ENCODE measurements at places on chromosomes 7 and 10.

GRCh38 chr7:15463801-15464666 is 97.8 kb downstream of the AGMO start:
- DNase-seq = no peak

DNA sequence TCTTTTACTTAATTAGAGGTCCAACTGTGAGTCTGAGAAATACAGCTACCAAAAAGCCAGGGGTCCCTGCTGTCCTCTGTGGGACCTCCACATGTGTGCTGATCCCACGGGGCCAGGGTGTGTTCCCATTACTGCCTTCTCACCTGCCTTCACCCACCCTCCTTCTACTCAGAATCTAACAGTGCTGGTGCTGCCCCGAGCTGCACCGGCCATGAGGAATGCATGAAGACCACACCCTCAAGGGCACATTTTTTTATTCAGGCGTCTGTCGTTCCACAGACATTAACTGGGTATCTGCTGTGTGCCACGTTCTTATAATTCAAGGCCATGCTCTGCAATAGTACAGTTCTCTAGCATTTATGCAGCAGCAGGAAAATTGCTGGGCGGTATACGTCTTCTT is 188.5 kb upstream of the PFKP start:
- DNase-seq = no peak

- no peak for DNase-seq
Observed at GRCh38 chr7:28405662-28406061, 6.7 kb upstream of the CREB5 start.

DNA sequence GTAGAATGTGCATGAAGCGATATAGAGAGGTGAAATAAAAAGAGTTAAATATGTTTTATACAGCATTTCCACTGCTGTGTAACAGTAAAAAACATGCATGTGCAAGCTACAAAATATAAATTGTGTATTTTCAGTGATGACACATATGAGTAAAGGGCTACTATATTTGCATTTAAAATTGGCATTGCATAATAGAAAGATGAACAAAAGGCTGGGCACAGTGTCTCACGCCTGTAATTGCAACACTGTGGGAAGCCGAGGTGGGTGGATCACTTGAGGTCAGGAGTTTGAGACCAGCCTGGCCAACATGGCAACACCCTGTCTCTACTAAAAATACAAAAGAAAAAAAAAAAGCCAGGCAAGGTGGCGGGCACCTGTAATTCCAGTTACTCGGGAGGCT is 79.8 kb upstream of the CCDC71L start:
- no peak for DNase-seq

DNA sequence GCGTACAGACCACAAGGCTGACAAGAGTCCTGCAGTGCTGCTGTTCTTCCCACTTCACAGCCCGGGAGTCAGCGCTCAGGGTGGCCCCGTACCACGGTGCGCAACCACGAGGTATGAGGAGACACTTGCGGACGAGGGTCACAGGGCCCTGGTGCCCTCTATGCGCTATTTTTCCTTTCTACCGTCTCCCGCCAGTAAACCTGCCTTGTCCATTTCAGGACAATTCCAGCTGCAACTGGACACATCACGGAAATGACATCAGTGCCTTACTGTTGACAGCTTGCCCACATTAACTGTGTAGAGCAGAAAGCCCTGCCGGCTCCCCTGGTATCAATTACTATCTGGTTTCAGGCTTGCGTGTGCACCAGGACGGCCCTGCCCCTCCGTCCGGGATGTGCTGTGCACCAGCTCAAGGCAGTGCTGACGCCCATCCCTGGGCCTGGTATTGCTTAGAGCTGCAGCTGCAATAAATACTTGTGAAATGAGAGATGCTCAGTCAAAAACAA is 65.1 kb downstream of the ZRANB1 start:
- no peak for DNase-seq

GRCh38 chr7:130733931-130734814 is at the start of gene KLF14:
Gene KLF14, minus strand, starts transcription at chr7:130734207. Its CDS starts 174 bp downstream, at chr7:130734033.
- peak; percentile 53 for DNase-seq

DNA sequence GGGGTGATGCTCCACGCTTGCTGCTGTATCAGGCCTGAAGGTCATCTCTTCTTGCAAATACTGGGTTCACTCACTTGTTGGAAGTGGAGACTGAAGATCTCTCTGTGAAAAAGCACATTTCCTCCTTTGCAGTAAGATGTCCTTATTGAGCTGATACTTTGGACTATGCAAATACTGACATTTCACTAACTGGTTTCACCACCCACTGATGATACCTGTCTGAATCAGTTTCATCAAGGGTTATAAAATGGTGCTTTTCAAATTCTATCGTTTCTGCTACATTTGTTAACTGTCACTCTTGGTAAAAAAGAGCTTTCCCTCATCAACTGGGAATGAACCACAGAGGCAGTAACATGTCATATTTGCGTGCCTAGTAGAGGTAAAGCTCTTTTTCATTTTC is 35.5 kb downstream of the RAB19 start:
- DNase-seq = no peak

- DNase-seq = no peak
Observed at GRCh38 chr10:20059084-20059835, 243.0 kb downstream of the PLXDC2 start.

DNA sequence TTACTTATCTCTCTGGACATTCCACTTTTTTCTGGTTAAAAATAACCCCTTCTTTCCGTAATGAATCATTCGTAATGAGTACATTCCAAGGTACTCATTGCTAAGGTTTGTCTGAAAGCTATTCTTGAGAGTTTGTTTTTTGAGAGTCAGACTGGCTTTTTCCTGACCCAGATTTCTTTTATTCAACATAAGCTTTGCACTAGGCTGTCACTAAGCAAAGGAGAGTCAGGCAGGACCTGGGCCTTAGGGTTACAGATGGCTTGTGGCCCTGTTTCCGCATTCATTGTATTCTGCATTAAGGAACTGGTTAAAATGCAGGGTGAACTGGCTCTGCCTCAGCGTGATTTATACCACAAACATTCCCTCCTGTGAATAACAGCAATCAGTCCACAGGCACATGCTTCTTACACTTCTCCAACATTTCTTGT is 84.1 kb downstream of the POM121L12 start:
- no peak for DNase-seq

- DNase-seq = no peak
Observed at GRCh38 chr7:135366843-135367508, 133.3 kb downstream of the STRA8 start.

GRCh38 chr7:80028717-80029116 is 105.9 kb upstream of the GNAI1 start:
- DNase-seq = no peak

DNA sequence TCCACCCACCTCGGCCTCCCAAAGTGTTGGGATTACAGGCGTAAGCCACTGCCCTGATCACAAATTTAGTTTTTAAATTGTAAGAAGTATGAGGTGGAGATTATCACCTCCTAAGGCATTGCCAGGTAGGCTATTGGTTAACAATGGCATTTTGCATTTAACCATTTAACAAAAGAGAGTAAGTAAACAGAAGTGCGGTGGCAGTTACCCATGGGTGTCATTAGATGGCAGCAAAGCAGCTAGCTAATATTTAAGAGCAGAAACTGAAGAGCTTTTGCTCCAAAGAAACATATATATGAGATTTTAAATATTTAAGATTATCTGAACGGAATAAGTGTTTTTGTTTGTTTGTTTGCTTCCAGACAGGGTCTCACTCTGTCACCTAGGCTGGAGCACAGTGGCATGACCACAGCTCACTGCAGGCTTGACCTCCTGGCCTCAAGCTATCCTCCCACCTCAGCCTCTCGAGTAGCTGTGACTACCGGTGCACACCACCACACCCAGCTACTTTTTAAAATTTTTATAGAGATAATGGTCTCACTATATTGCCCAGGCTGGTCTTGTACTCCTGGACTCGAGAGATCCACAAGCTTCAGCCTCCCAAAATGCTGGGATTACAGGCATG is 325.5 kb upstream of the C7orf33 start:
- peak; percentile 24 for DNase-seq

GRCh38 chr10:22086730-22087401 is 83.3 kb upstream of the DNAJC1 start:
- no peak for DNase-seq

GRCh38 chr7:84812021-84812420 is 374.8 kb downstream of the SEMA3D start:
- DNase-seq = no peak

DNA sequence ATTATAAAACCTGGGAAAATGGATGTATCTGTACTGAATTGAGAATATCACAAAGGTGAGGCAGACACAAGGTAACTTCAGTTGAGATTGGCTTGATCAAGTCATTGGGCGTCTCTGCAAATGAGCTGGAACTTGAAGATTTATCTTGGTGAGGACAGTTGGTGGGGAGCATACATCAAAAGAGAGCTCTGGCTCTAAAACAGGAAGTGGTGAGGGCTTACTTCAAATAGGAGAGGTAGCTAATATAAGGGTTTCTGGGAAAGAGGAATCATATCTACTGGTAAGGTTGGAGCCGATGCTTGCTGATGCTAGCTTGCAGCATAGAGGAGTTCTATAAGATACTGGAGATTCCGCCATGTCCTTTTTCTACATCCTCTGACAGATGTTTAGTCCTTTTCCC is 39.9 kb upstream of the FGL2 start:
- no peak for DNase-seq

- no peak for DNase-seq
Observed at GRCh38 chr10:11875494-11876281, 52.5 kb downstream of the PROSER2 start.

DNA sequence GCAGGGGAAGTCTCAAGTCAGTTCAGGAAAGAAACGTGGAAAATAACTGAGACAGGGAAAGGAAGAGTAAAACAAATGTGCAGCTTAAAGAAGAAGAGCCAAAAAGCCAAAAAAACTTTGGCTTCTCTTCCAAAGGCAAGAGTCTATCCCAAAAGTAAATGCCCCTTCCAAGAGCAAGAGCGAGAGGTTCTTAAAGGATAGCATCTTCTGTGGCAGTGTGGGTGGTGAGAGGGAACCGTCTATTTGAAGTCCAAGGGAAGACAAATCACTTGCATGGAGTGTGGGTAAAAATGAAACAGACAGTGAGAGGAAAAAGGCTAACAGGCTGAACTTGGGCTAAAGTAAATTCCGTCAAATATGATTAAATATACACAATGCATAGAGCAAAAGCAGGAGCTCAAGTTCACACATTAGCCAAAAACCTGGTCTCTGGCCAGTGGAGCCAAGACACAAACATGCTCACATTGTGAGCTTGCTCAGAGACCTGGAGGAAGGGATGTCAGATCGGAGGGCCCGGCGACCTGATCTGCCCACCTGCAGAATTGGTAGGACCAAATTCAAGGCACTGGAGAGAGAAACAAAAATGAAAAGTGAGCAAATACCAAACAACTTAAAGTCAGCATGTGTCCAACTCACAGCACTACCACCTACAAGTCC is 87.0 kb downstream of the PIK3CG start:
- DNase-seq = no peak

- no peak for DNase-seq
Observed at GRCh38 chr10:32051926-32052325, 4.3 kb downstream of the KIF5B start.

GRCh38 chr7:1886361-1887064 is 216.4 kb downstream of the ELFN1 start:
- DNase-seq = no peak

DNA sequence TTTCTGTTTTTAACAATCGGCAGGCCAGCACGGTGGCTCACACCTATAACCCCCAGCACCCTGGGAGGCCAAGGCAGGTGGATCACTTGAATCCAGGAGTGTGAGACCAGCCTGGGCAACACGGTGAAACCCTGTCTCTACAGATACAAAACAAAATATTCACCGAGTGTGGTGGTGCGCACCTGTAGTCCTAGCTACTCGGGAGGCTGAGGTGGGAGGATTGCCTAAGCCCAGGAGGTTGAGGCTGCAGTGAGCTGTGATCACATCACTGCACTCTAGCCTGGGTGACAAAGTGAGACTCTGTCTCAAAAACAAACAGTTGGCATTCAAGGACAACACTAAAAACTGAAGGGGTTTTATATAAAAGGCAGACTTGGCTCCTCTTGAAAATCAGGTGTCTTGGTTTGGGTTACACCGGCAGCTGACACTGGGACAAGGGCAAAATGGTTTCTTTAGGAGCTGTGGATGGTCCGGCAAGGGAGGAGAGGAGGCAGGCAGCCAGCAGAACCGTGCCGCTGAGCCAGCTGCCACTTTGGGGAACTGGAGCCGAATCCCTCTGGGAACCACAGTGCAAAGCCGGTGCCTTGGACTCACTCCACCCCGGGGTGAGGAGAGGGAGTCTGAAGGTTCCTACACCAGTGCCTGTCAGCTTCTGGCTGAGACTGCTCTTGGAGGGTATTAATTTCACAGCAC is 52.6 kb downstream of the CHST3 start:
- DNase-seq = no peak

GRCh38 chr10:101293007-101293723 is 60.8 kb upstream of the BTRC start:
- no peak for DNase-seq
